Astrocyte (in vitro differentiated cells and primary cell): ENCODE measurements at places on chromosomes 11 and 22. TPM values are rescaled to one million over a fixed set of nuclear protein-coding genes. Genes with fewer than 3 reads are reported as not detected.
A peak's percentile ranks its signal among the peaks of the same experiment; 100 is the strongest.

DNA sequence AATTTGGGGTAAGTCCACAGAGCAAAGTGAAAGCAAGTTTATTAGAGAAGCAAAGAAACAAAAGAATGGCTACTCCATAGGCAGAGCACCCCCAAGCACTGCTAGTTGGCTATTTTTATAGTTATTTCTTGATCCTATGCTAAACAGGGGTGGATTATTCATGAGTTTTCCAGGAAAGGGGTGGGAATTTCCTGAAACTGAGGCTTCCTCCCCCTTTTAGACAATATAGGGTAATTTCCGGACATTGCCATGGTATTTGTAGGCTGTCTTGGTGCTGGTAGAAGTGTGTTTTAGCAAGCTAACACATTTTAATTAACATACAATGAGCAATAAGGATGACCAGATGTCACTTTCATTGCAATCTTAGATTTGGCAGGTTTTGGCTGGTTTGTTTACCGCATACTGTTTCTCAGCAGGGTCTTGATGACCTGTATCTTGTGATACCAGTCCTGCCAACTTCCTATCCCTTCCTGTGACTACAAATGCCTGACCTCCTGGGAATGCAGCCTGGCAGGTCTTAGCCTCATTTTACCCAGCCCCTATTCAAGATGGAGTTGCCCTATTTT is 937 bp upstream of the C1QTNF6 start:
- peak; percentile 47 for DNase-seq

The UCP3 gene
- 0.65 and 2.0 TPM in 2 replicates for total RNA-seq

The PTPRCAP gene
- total RNA-seq = 1.7 and 2.3 TPM in 2 replicates

The NXPE1 gene
- not detected in 2 replicates for total RNA-seq

DNA sequence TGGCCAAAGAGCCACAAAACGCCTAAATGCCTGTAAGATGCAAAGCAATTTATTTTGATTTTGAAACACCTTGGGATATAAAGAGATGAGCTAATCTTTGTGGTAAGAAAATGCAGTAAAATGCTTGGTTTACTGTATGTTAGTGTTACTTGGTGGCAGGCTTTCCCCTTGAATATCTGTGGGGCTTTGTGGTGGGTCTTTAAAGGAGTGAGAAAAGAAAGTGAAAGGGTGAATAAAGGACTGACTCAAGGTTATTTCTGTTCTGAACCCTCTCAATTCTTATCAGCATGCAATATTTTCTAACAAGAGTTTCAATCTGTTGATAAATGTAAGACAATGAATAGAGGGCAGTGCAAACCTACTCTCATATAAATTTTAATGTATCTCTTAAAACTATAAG is 1555.9 kb upstream of the RAG2 start:
- DNase-seq = no peak

The TSGA10IP gene
- not detected in 2 replicates for total RNA-seq

The GRAP2 gene
- total RNA-seq = 0.23 and 1.2 TPM in 2 replicates

The CELSR1 gene
- 27.6 and 38.5 TPM in 2 replicates for total RNA-seq

DNA sequence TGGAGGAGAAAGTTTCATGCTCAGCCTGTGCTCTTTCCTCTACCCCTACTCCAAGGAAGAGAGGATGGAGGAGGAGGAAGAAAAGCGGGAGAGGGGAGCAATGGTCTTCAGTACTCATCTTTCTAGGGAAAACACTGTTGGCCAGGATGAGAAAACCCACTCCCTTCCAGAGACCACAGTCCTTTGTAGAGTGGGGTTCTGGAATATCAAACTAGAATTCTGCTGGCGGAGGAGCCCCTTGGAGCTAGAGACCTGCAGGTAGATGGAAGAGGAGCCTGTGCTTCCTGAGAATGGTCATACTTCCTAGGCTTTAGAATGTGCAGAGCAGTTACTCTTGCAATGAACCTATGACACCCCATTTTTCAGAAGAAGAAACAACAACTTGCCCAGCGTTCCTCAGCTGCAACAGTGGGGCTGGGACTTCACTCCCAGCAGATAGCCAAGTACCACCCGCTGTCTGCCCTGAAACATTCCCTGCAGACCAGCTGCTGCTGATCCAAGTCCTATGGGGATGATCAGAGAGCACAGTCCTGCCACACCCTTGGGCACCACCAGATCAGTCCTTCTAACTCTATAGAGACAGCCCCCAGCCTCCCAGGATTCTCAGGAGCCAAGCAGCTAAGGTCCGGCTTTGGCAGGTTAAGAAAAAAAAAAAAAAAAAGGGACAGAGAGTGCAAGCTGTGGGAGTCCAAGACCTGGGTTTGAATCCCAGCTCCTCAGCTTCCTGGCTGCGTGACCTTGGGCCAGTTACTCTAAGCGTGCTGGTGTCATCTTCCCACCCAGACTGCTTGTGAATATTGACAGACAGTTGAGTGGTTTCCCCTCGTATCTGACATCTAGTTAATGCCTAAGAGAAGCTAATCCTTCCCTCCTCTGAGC is 664 bp downstream of the PTGDR2 start:
- no peak for DNase-seq

- peak; percentile 39 for DNase-seq
Observed at GRCh38 chr11:83895516-83895915, 609.3 kb upstream of the CCDC90B start.

The PATE2 gene
- total RNA-seq = 0.16 TPM in 1 of 2 replicates, not detected in the other
